Ureter (tissue), 1 donor: ENCODE measurements at places on chromosomes 5 and 9. TPM values are rescaled to one million over a fixed set of nuclear protein-coding genes. Genes with fewer than 3 reads are reported as not detected.

- DNase-seq, result no peak
Observed at GRCh38 chr5:167763772-167764171, 527.7 kb upstream of the WWC1 start.

- DNase-seq, result no peak
Observed at GRCh38 chr5:157593052-157593757, 17.6 kb upstream of the ADAM19 start.

DNA sequence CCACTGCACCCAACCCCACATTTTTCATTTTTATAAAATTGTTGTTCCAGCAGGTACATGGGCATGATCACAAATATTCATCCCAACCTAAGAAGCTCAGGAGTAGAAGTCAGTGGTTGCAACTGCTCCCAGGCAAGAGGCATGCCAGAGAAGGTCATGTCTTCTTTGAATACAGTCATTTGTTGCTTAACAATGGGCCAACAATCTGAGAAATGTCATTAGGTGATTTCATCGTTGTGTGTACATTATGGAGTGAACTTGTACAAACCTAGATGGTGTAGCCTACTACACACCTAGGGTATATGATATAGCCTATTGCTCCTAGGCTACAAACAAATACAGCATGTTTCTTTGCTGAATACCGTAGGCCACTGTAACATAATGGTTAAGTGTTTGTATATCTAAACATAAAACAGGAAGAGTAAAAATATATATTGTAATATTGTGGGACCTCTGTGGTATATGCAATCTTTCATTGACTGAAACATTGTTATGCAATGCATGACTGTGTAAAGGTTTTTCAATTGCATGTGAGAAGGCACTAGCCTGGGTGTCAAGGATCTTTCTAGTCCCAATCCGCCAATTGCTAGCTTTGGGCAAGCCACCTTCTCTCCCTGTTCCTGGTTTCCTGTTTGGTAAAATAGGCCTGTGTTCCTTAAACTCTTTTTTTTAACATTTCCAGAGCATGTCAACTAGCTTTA lies 27.6 kb downstream of the ATP10B start:
- no peak for DNase-seq

The UBE2QL1 gene
- 0.49 TPM for total RNA-seq

The ZDHHC11 gene
- total RNA-seq, result 39.5 TPM

The CATSPER3 gene
- 0.99 TPM for total RNA-seq

The SMC2 gene
- 7.2 TPM for total RNA-seq

The PCA3 gene
- not detected for total RNA-seq

The ANKRD33B gene
- 3.3 TPM for total RNA-seq
